CD8-positive, alpha-beta T cell (primary cell): ENCODE measurements at places on chromosomes 1 and 21. TPM values are rescaled to one million over a fixed set of nuclear protein-coding genes. Genes with fewer than 3 reads are reported as not detected.

TNFRSF25 gene
- 185 TPM for total RNA-seq

CNR2 gene
- 0.98 TPM for total RNA-seq

ACOT11 gene
- total RNA-seq = 0.14 TPM

NDUFS2 gene
- 53.0 TPM for total RNA-seq

SELP gene
- total RNA-seq = 0.81 TPM

ADORA1 gene
- total RNA-seq = not detected

INKA2 gene
- 0.54 TPM for total RNA-seq

GCSAML gene
- total RNA-seq = not detected

PDIK1L gene
- 10.2 TPM for total RNA-seq

SGIP1 gene
- not detected for total RNA-seq

TIE1 gene
- total RNA-seq = not detected

ERRFI1 gene
- total RNA-seq = 4.4 TPM

S100A7 gene
- not detected for total RNA-seq

- no peak for DNase-seq
These were observed 120.9 kb downstream of the EDEM3 start for GRCh38 chr1:184633785-184634184.

DNA sequence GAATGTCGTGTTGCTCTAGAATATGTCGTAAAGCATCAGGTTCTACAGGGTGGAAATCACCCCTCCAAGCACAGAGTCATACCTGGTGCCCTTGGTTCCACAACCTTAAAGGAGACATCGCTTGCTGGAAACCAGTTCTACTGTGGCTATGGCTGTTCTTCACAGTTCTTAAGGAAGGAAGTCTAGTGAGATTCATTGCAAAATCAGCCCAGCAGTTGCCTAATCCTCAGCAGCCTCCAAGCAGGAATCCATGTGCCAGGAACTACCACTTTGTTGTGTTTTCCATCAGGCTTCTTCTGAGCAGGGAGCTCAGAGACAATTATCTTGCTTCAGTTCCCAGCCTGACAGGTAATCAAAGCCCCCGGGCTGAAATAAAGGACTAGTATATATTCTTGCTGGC is 45.0 kb upstream of the SLC35F3 start:
- DNase-seq = no peak

GRCh38 chr1:9424261-9424660 is 115.0 kb upstream of the SLC25A33 start:
- DNase-seq = no peak

- DNase-seq = no peak
These were observed 683 bp downstream of the PPOX start for GRCh38 chr1:161166669-161167548.

DNA sequence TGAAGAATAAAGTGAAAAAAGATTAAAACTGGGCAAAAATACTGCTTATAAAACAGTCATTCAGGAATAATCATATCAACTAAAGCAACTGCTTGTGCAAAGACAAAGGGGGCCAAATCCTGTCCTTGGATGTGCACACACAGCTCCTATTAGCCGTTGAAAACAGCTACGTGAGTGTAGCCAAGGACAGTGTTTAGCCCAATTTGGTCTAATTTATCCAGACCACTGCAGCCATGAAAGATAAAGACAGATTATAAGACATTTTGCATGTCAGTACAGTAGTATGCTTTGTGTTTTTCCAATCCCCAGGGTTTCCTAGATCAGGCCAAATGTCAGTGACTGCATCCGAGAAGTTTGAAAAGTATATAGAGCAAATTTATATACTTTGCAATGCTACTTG is 146.3 kb upstream of the PKN2 start:
- DNase-seq = no peak

DNA sequence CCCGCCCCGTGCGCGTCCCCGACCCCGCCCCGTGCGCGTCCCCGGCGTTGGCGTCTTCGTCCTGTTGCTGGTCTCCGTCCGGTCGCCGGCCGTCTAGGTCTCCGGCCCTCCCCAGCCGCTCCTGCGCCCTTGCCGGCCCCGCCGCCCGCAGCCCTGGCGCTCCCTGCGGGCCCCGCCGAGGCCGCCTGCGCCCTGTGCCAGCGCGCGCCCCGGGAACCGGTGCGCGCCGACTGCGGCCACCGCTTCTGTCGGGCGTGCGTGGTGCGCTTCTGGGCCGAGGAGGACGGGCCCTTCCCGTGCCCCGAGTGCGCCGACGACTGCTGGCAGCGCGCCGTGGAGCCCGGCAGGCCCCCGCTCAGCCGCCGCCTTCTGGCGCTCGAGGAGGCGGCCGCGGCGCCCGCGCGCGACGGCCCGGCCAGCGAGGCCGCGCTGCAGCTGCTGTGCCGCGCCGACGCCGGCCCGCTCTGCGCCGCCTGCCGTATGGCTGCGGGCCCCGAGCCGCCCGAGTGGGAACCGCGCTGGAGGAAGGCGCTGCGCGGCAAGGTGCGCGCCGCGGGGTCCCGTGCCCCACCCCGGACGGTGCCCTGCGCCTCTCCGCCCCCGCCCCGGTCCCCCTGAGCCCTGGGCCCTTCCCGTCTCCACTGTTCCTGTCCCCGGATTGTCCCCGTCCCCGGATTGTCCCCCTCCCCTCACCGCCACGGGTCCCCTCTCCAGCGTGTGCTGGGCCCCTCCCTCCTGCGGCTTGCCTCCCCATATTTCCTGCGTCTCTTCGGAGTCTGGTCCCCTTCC is at the start of gene RNF187:
Gene RNF187, plus strand, starts transcription at position 47 of the 789 bp plus-strand sequence.
- DNase-seq = no peak

GRCh38 chr1:87956072-87956471 is 627.4 kb downstream of the LMO4 start:
- no peak for DNase-seq

GRCh38 chr1:227428803-227429202 is 110.5 kb upstream of the CDC42BPA start:
- DNase-seq = no peak

GRCh38 chr1:75234562-75234961 is 100.4 kb downstream of the LHX8 start:
- no peak for DNase-seq

DNA sequence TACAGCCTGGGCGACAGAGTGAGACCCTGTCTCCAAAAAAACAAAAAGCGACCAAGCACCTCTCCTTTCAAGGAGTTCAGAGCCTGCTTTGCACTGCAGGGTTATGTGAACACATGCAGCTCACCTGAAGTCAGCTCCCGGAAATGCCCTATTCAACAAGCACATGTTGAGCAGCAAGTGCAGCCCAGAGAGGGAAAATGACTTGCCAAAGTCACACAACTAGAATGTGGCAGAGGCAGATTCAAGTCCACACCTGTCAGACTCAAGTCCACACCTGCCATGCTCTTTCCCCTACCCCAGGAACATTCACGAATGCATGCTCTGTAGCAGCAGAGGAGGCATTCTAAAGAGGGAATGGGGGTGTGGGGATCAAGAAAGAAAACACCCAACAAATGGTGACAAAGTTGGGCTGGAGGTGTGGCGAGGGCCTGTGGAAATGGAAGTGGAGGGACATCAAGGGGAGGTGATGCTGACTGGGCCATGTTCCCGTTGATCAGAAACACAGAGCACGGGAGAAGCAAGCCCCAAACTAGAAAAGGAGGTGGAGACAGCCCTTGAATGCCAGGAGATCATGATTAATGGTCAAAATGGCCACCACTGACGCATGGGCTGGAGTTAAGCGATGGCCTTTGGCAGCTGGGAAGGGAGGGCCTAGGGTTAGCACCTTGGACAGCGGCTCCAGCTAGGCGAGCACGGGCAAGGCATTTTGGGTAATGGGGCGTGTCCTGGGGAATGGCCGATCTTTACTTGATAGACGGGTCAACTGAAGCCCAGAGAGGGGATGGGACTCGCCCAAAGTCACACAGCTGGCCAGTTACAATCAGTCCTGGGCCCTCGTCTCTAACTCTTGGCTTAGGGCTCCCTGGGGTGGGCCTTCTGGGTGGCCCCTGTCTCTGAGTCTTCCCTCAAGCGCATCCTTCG is 21.5 kb downstream of the RAP1GAP start:
- peak; percentile 35 for DNase-seq

- DNase-seq = no peak
These were observed 7.4 kb upstream of the TIAM1 start for GRCh38 chr21:31351438-31351837.

DNA sequence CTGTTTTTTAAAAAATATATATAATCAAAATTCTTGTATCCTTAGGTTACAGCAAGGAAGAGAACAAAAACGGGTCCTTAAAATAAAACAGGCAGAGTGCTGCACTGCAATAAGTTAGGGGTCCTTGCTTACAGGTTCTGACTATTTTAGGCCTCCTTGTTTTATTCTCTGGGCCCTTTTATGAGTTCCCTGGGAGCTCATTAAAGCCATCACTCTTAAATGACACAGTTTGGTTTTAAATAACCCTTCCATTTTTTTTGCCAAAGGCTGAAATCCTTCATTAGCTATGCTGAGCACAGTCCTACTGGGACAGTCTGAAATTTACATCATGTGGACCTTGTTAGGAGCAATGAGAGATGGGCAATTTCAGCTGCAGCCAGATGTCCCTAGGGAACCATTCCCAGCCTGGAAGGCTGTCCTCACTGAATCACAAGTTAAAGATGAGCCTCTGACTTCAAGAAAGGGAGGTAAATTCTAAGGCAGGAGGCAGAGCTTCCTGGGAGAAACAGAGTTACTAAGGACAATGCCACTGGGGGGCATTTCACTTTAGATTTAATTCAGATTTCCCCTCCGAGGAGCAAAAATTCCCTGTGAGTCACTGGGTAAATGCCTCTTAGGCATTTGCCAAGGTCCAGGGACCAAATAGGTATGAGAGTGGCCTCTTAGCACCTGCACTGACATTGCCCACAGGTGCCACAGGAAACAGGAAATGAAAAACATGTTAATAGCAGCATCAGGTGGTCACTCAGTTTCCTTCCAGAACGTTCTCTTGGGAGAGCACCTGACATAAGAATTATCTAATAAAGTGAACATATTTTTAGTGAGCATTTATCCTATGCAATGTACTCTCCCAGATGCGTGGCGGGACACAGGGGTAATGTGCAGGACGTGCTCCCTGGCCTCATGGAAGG is 3.8 kb upstream of the MUL1 start:
- DNase-seq = no peak

GRCh38 chr1:13960375-13960987 is 260.5 kb downstream of the PRDM2 start:
- peak; percentile 78 for DNase-seq

- DNase-seq = no peak
These were observed 94.1 kb downstream of the CACHD1 start for GRCh38 chr1:64563958-64564565.

DNA sequence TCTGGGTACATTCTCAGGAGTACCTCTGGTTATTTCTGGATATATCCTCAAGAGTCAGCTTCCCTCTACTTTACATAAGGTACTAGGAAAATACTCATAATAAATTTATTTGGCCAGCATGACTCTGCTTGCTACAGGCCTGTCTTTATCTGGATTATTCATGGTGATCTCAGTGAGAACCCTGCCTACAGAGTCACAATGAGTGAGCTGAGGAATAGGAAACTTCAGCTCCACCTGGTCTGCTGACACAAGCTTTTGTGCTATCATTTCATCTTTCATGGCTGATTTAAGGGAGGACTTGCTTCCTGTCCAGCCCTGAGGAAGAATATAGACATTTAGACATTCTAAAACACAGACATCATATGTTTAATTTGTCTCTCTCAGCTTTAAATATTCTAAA is 19.5 kb upstream of the SUCO start:
- DNase-seq = no peak

- DNase-seq = no peak
These were observed 97.6 kb downstream of the VAV3 start for GRCh38 chr1:107867422-107867821.

DNA sequence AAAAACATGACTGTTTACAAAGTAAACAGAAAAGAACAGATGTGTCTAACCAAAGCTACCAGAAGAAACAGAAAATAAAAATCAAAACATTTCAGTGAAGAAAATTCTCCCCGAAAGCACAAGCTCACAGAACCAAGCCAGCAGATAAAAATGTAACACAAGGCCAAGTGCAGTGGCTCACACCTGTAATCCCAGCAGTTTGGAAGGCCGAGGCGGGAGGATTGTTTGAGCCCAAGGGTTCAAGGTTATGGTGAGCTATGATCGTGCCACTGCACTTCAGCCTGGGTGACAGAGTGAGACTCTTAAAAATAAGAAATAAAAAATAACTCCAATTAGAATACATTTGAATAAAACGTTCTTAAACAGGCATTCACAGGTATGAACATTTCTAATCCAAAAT is 19.1 kb upstream of the DDOST start:
- DNase-seq = no peak

- no peak for DNase-seq
These were observed 35.7 kb upstream of the ZZZ3 start for GRCh38 chr1:77718181-77718580.

- no peak for DNase-seq
These were observed 17.0 kb downstream of the HIPK1 start for GRCh38 chr1:113946112-113946511.

DNA sequence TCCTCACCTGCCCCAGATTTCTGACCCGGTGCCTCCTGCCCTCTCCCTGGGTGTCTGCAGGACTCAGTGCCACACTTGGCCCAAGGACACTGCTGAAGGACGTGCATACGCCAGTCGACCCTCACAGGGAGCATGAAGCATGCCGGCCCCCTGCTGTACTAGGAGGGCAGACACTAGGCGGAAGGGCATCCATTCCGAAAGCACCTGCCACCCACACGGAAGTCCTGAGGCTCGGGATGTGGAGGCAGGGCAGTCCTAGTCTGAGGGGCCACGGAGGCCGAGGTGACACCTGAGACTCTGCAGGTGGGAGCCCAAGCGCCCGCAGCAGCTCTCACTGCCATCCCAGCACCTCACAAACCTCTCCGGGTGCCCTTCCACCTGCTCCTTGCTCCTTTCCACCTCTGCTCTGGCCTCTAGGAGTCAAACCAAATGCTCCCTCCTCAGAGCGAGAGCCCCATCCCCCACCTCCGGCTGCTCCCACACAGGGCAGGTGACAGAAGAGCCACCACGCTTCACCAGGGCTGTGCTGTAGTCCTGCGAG is 2.4 kb downstream of the NPHP4 start:
- no peak for DNase-seq

- no peak for DNase-seq
These were observed 45.8 kb upstream of the DNASE2B start for GRCh38 chr1:84352298-84353106.

DNA sequence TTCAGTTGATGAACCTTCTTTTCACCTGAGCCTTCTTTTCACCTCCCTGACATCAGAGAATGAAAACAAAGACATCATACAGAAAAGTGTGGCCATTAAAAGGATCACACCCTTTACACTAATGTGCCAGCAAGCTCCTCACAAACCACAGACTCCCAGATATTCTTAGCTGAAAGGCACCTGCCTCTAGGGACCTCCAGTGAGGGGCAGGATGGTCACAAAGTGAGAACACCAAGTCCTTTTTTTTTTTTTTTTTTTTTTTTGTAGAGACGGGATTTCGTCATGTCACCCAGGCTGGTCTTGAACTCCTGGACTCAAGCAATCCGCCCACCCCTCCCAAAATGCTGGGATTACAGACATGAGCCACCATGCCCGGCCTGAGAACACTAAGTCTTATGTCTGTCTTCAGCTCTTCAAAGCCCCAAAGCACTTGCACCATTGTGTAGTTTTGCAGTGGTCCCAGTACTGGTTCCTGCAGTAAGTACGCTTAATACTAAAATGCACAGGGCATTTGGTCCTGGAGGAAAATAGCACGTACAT is 58.2 kb upstream of the LBR start:
- DNase-seq = no peak
